ENCODE measurements at places on chromosomes 6 and 20.

GRCh38 chr20:46985250-46985649, 90.6 kb downstream of the EYA2 start:
- DNase-seq = no peak

DNA sequence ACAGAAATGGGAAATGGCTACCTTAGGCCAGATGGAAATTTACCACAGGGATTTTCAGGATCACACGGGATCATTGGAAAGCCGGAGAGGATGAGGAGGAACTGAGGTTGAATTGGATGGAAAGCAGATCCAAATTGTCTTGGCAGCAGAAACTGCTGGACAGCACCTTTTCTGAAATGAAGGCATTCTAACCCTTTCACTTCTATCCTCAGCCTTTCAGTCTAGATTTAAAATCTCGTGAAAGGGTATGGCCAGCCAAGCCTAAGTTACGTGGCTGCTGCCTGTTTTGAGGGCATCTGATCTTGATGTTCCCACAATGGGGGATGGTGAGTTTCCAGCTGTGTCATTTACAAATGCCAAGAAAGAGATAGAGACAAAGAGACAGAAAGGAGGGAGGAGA, 358.2 kb downstream of the KIF16B start:
- no peak for DNase-seq

DNA sequence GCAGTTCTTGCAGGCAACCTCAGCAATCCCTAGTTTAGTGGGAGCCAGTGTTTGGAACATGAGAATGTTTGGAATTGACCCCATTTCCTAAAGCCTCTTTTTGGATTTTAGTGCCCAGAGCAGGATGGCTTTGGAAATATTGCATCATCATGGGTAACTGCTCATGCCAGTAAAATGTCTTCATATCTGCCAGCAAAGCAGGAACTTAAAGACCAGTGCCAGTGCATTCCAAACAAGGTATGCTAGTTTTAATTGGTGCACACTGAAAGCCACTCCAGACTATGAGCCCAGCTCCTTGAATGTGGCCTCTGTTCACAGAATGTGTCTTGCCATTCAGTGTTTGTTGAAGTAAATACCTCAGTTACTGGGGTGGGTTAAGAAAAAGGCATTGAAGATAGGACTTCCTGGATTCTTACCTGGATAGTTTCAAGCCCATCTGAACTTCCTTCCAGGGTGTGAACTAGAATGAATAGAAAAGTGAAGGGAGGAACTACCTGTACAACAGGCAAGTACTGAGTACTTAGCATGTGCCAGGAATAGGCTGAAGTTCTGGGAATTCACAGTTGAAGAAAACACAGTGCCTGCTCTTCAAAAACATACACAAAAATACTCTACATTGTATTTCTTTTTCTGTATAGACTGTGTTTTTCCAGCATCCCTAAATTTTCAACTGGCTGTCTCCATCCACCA, 70.5 kb downstream of the COL19A1 start:
- DNase-seq = no peak

GRCh38 chr20:59148701-59149493, 14.7 kb upstream of the ZNF831 start:
- DNase-seq = no peak

GRCh38 chr6:106227612-106228507, 97.7 kb downstream of the ATG5 start:
- no peak for DNase-seq

DNA sequence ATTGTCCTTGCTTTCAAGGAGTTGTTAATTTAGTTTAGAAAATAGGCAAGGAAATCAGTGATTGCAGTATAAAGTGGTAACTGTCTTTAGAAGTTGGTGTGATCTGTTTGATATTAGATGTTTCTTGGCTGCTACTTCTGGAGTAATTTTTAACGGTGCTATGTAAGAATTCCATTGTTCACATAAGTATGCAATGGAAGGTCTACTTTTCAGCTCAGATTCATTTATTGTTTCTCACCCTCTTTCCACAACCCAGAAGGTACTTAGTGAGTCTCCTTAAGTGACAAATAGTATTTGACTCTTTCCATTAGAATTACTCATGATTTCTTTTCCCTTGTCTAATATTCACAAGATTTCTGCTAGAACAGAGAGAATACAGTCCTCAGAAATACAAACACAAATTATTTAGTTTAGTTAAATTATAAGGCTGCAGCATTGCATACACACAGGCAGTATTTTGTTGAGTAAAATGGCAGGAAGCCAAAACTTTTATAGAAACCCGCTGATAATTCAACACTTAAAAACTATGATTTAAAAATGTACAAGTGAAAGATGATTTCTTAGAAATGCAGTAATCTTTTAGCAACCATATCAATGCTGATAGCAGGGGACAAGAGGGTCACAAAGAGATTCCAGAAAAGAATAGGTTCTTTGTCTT, 554.3 kb downstream of the CD109 start:
- no peak for DNase-seq

DNA sequence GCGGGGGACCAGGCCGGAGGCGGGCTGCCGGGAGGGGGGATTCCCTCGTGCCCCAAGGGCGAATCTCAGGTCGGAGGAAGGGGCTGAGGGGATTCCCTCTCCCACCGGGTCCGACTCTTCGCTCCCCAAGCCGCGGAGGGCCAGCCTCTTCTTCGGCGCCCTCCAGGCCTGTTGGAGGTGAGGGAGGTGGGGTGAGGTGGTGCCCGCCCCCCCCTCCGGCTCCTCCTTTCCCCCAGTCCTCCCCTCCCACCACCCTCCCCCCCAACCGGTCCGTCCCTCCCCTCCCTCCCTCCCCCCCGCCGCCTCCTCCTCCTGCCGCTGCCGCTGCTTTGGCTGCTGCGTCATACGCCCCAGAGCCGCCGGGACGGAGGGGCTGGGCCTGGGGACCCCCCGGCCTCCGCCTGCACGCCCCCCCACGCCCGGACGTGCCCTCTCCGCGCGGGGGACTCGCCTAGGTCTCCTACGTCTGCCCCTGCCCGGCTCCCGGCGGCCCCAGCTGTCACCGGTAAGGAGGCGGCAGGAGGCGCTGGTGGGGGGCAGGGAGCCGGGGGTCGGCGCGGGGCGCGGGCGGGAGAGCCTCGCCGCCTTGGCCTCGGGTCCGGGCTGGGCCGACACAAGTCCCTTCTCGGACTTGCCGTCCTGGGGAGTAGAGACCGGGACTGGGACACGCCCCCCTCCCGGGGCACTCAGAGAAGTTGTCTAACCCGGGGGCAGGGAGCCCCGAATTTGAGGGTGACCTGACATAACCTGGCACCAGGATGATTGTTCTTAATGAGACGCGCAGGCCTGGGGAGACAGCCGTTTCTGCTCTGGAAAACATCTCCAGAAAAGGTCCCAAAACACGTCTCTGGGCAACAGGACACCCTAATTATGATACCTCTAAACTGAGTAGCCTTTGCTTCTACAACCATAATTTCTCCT, at the start of gene PHF1:
Gene PHF1, plus strand, starts transcription at position 304 of the 921 bp plus-strand sequence. CDS start 1,250 bp downstream, outside the sequence.
- DNase-seq = no peak

GRCh38 chr20:58633161-58634053, 17.7 kb upstream of the STX16 start:
- no peak for DNase-seq

DNA sequence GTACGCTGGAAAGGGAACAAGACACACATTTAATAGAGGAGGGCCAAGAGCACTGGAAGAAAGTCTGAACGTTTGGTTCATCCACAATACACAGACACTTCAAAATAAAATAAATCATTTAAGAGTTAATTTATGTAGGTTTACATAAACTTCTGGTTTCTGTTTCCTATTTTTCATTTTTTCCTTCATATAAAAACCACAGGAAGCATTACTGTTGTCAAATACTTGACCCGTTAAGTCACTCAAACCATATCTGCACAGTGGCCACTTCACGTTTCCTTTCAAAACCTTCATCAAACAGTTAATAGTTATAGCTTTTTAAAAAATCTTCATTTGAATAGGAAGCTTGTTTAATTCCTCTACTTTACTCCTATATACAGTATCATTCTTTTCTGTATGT, 257.6 kb upstream of the THEMIS start:
- no peak for DNase-seq

GRCh38 chr20:57375652-57376230, 15.5 kb upstream of the RBM38 start:
- DNase-seq = no peak

GRCh38 chr6:45727819-45728449, 287.7 kb downstream of the CLIC5 start:
- DNase-seq = no peak

DNA sequence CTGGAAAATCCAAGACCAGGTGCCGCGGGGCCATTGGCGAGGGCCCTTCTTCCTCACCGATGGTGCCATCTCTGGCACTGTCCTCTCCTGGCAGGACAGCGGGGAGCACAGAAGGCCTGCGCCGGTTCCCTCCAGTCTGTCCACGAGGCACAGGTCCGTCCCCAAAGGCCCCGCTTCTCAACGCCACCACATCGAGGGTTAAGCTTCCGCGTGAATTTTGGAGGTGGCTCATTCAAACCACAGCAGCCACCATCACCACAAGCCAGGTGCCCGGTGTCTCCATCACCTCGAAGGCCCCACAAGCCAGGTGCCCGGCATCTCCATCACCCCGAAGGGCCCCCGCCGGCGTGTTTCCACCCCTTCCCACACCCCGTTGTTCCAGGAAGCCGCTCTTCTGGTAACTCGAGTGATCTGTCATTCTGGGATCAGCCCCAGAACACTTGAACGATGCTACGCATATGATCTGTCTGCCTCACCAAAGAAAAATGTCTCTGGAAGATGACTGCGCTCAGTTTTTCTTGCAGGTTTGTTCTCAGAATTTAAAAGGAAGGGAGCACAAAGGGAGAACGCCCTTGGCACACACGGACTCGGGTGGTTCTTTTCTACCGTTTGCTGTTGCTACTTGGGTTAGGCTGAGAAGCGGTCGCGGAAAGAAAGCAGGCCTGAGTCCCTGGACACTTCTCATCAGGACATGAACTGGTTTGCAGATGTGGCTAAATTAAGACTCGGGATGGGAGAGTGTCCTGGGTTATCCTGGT, 9.9 kb upstream of the KIF25 start:
- DNase-seq = no peak

GRCh38 chr6:47571488-47571887, 93.9 kb downstream of the CD2AP start:
- no peak for DNase-seq

- no peak for DNase-seq
Observed at GRCh38 chr6:14029605-14030004, 88.0 kb upstream of the CD83 start.

DNA sequence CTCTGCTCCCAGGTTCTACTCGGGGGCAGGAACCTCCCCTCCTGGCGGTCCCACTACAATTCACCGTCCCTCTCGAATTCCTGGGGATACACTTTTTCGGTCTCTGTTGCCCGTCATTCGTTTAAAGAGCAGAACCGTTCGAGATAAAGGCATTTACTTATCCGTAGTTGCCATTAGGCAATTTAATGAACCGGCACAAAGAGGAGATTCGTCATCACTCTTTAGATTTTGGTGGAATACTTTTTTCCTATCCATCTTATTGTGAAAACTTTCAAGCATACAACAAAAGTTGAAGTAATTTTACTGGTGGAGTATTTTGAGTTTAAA, 1.2 kb upstream of the CD24 start:
- DNase-seq = no peak

- DNase-seq = no peak
Observed at GRCh38 chr20:17565169-17565845, 4.6 kb upstream of the DSTN start.
